ENCODE measurements at places on chromosomes 5 and 9. TPM values are rescaled to one million over a fixed set of nuclear protein-coding genes. Genes with fewer than 3 reads are reported as not detected.

The SOHLH1 gene
- not detected for total RNA-seq

The CCNJL gene
- 4.8 TPM for total RNA-seq

The SPEF2 gene
- 2.3 TPM for total RNA-seq

The TMOD1 gene
- total RNA-seq = not detected

The EQTN gene
- 0.23 TPM for total RNA-seq

The MUSK gene
- total RNA-seq = not detected

The IFNA21 gene
- total RNA-seq = not detected

The TMEM167A gene
- total RNA-seq = 39.1 TPM

The SPINK13 gene
- not detected for total RNA-seq

The INSL4 gene
- not detected for total RNA-seq

The EFNA5 gene
- 5.3 TPM for total RNA-seq

The LRRC19 gene
- not detected for total RNA-seq

The PIP5K1B gene
- not detected for total RNA-seq

The PCDHGC5 gene
- 1.2 TPM for total RNA-seq

The PKD2L2 gene
- not detected for total RNA-seq

The FGFR4 gene
- 8.5 TPM for total RNA-seq

The NTRK2 gene
- total RNA-seq = 0.16 TPM

The IL31RA gene
- 5.4 TPM for total RNA-seq

The C5orf58 gene
- total RNA-seq = not detected

The CNTFR gene
- not detected for total RNA-seq

The GDNF gene
- 0.04 TPM for total RNA-seq

The CCDC192 gene
- not detected for total RNA-seq

The PCDHGC4 gene
- 0.31 TPM for total RNA-seq

The UCK1 gene
- total RNA-seq = 13.8 TPM

The PCDHA4 gene
- not detected for total RNA-seq

The MEIKIN gene
- not detected for total RNA-seq

The PLAC8L1 gene
- 0.23 TPM for total RNA-seq

The SLIT3 gene
- total RNA-seq = 13.8 TPM

The SOWAHA gene
- total RNA-seq = not detected
